ENCODE measurements at places on chromosomes 3 and 15. TPM values are rescaled to one million over a fixed set of nuclear protein-coding genes. Genes with fewer than 3 reads are reported as not detected.

DNA sequence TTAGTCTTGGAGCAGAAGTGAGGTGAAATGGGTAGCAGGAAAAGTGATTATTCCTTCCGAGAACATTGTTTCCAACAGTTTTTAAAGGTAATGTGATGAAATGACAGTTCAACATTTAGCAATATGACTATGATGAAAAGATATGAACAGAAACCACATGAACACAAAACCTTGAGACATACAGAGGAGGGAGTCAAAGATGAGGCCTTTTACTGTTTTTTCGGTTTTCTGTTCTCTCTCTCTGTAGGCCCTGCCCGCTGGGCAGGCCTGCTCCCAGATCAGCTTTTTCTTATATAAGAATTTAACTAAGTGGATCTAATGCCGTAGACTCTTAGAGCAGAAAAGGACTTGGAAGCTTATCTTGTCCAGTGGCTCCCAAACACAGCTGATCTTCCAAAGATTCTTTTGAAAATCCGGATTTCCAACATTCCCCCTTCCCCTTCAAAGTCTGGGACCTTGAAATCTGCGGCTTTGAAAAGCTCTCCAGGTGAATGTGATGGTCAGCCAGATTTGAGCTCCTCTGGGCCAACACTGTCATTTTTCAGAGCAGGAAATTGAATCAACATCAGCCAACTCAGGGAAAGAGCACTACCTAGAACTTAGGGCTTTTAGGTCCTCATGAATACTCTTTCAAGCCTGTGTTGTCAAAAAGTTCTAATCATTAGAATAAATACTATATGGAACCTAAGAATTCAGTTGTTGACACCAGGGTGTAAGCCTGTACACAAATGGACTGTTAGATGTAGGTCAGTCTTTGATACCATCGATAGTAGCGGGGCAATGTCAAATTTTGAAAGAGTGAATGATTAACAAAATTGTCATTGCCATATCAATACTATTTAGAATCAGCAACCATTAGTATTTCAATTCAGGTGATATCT lies 372.7 kb downstream of the SHQ1 start:
- DNase-seq = no peak

DNA sequence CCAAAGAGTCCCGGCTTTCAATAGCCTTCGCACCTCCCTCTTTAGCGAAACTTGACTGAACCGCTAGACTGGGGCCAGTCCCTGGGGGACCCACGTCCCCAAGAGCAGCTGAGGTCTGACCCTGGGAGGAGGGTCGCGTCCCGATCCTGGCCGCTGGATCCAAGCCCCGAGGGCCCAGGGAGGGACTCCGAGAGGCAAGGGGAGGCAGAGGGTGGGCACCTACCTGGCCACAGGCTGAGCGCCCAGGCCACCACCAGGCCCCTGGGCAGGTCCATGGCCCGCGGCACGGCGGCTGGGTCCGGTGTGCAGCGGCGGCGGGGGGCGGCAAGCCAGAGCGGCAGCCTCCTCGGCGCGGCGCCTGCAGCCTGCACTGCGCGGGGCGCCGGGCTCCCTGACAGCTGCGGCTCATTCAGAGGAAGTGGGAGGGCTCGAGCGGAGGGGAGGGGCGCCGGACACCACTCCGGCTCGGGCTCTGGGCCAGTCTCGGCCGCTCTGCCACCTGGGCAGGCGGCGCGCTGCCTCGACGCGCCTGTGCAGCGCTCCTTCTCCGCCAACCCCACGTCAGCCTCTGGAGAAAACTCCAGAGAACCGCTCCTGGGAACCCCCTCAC lies at the start of gene ITGA11:
Gene ITGA11 (minus strand): TSS at position 372 of the 610 bp plus-strand sequence. CDS start 97 bp downstream, at position 275.
- peak; percentile 65 for DNase-seq

- no peak for DNase-seq
Observed at GRCh38 chr3:155012584-155012983, 67.5 kb upstream of the MME start.

DNA sequence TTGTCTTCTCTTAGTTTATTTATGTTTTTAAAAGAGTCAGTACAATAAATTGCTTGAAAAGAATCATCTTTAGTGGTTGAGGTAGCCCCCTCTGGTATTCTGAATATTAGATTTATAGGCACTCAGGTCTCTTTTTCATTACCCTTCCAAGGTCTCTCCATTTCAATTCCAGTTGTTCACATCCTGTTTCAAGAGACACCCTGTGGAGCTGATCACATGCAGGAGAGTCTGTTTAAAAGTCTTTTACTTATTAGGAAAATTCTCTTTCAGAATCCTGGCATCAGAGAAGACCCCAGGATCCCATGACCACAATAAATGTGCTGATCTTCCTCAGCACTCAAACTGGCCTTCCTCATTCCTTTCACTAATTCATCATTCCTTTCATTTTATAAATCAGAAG lies 195.7 kb downstream of the ZIC4 start:
- DNase-seq = no peak

GRCh38 chr15:96160269-96160668 lies 170.2 kb upstream of the NR2F2 start:
- DNase-seq = peak; percentile 79

- DNase-seq = peak; percentile 98
Observed at GRCh38 chr3:50327943-50328691, at the start of gene TUSC2. TSS of gene TUSC2 (minus strand) at chr3:50328223. CDS start at chr3:50328099, 124 bp downstream.

- no peak for DNase-seq
Observed at GRCh38 chr3:197219619-197220018, 78.8 kb downstream of the DLG1 start.

DNA sequence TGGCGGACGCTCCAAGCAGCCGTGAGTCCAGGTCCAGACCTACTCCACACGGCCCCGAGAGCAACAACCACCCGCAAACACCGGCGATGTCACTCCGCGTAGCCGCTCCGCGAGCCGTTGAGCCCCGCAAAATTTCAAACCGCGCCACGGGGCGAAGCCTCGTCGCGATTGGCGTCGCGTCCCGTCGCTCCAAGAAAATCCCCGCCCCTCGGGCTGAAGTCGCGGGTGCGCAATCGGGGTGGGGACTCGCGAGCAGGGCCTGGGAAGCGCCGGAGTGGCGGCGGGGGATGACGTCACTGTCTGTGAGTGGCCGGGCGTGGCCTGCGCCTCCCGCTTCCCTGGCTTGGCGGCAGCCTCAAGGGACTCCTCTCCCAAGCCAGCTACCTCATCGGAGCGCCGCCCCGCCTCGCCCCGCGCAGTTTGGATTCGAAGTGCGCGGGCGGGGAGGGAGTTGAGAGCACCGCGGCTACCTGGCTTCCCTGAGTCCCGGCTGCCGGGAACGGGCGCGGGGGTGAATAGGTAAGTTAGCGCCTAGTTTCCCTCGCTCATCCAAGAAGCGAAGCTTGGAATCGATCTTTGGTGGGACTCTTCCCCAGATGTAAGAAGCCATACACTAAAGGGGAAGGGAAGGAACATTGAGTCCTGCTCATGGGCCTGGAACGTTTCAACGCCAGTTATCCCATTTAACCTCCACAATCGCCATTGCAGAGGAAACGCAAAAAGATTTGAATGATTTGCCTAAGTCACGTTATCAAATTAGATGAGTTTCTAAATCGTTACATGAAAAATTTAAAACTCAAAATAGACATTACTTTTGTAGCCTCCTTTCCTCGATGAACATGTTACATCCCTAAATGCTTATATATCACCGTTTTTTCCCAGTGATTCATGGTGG lies at the start of gene PRC1:
Gene PRC1 (minus strand): TSS at position 119 of the 895 bp plus-strand sequence. CDS start 118 bp downstream, at position 1.
- peak; percentile 98 for DNase-seq

DNA sequence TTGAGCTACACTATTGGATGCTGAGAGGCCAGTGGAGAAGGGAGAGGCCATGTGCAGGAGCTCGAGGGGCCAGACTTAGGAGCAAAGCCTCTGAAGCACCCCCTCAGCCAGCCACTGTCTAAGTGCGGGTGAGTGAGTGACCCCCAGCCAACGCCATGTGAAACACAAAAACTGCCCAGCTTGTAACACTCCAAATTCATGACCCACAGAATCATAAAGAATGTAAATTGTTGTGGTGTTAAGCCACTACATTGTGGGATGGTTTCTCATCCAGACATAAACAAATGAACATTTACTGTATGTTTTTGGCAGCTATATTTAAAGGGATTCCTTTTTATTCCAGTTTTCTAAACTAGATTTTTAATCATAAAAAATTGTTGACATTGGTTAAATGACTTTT lies 27.2 kb upstream of the TMEM158 start:
- DNase-seq = peak; percentile 31

- DNase-seq = no peak
Observed at GRCh38 chr3:13616359-13616758, 67.4 kb downstream of the FBLN2 start.

DNA sequence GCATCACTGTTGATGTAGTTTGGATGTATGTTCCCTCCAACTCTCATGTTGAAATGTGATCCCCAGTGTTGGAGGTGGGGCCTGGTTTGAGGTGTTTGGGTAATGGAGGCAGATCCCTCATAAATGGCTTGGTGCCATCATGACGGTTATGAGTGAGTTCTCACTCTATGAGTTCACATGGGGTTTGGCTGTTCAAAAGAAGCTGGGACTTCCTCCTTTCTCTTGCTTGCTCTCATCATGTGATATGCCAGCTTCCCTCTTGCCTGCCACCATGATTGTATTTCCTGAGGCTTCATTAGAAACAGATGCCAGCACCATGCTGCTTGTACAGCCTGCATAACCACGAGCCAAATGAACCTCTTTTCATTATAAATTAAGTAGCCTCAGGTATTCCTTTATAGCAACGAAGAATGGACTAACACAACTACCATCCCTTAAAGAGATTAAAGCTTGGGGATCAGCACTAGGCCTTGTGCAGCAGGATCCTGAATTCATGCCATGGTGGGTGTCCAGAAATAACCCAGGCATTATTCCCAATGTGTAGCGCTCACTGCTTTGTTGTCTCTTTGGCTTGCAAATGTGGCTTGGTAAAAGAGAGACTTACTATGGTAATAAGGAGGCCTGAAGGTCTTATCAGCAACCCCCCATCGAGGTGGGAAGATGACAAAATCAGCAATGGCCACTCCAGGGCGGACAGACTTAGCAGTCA lies 41.9 kb downstream of the NDUFB4 start:
- DNase-seq = no peak

Gene ZPLD1
- polyA plus RNA-seq = 0.62 TPM

Gene PLCH1
- 12.8 TPM for polyA plus RNA-seq

Gene KBTBD13
- 0.07 TPM for polyA plus RNA-seq

Gene ZCWPW2
- 1.9 TPM for polyA plus RNA-seq

Gene GATM
- 214 TPM for polyA plus RNA-seq

Gene LSMEM2
- polyA plus RNA-seq = 0.31 TPM

Gene CLDN11
- 168 TPM for polyA plus RNA-seq

Data from renal pelvis (tissue), 12 donors.